ENCODE measurements at places on chromosomes 6 and 20.

- no peak for DNase-seq
Measured at GRCh38 chr20:49615401-49616153, 47.6 kb upstream of the PTGIS start.

DNA sequence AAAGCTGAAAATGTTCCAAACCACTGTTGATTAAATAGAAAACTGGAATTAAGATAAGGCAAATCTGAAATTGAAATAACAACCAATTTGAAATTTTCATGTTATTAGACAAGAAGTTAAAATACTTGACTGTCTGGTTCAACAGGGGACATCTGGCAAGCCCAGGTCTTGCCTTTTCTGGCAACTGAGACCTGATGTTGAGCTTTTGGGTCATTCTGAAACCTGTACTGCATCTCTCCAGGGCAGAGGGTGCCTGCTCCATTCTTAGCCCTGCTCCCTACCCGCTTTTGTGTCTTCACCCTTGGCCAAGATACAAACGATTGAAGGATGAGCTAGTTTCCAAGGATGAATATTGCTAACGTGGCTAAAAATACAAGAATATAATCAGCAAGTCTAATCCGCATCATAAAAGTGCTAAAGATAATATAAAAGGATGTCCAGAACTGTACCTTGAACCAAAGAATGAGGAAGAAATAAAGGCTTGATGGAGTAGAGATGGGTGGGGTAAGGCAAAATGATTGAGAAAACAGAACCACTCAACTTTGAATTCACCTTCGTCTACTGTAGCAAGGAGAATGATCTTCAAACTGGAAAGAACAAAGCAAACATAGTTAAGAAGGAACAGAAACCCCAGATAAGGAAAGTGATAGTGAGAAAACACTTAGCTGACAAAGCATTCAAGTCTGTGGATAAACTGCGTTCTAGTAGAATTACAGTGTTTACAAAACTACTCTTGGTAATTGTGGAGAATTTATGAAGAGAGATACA is 109.8 kb upstream of the MAN1A1 start:
- DNase-seq, result no peak

- no peak for DNase-seq
Measured at GRCh38 chr20:14726591-14726990, 389.2 kb upstream of the FLRT3 start.

DNA sequence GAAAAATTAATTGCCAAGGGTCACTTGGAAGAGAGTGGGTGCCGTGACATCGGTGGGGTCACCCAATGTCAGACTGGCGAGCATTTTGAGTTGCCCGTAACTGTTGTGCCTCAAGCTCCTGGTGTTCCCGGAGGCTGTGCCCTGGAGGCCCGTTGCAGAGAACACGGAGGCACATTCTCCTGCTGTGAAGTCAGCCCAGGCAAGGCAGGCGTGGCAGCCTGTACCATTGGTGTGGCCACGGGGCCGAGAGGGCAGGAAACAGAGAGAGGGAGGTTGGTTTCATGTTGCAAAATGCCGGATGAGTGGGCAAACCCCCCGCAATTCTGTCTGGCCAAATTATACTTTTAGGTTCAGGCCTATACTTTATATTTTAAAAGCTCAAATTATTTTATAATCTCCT is 81.2 kb downstream of the THBS2 start:
- DNase-seq, result no peak

DNA sequence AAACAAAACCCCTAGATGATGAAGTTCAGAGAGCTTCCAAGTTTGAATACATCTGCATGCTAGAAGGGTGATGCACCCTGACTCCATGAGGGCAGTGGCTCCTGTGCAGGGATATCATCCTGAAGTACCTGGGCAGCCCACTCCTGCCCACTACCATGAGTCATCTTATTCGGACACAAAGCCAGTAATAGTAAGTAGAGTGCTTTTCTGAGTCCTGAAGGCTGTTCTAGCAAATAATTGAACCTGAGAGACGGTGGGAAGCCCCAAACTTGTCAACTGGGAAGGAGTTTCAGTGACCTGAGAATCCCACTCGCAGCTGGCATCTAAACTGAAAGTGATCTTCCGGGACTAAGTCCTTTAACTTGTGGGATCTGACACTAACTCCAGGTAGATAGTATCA is 152.9 kb upstream of the COL21A1 start:
- DNase-seq, result no peak

DNA sequence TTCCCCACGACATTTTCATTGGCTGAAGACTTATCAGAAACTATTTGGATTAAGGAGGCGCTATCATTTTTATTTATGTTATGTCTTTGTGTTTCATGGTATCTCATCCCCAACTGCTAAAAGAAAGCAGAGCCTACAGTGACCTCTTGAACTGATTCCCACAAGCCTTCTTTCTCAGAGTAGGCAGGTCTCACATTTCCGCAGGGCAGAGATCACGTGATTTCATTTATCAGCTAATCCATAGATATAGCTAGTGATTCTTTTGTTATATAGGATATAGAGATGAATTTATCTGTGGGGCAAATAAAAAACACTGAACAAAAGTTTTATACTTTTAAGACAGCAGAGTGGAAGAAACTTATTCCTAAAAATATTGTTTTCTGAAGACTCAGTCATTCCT is 25.0 kb upstream of the POPDC3 start:
- no peak for DNase-seq

- no peak for DNase-seq
Measured at GRCh38 chr6:21046276-21046675, 512.0 kb downstream of the CDKAL1 start.

GRCh38 chr6:168071620-168072019 is 7.4 kb downstream of the FRMD1 start:
- no peak for DNase-seq

- DNase-seq, result no peak
Measured at GRCh38 chr6:5120011-5120410, 34.9 kb downstream of the PPP1R3G start.

DNA sequence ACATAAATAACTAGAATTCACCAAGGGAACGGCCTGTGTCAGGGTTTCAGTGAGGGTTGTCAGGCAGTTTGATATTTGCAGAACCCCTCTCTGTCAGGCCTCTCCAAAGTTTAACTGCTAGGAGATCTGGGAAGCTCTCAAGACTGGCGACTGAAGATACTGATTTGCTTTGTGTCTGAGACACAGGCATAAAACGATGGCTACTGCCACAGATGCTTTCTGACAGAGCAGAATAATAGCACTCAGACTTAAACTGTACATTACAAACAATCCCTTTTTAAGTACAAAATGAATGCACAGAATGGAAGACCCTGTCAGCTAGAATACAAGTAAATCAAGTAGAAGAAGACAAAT is 7.2 kb upstream of the ATXN1 start:
- DNase-seq, result no peak

DNA sequence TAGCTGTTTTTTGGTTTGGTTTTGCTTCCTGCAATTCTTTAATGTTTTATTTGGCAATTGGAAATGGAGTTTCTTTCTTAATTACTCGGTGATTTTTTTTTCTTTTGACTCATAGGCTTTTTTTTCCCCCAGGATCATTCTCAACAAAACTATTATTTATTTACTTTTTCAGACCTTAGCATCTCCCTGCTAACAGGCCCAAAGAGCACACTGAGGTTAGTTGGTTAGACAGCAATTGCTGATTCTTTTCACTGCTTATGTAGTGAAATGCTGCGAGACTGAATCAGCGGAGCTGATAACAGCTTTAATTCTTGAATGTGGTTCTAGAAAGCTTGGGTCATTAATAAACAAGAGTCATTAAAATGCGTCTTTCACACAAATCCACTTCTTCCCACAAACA is 79.1 kb upstream of the ZFP64 start:
- no peak for DNase-seq

GRCh38 chr20:62277253-62277652 is 25.5 kb upstream of the ADRM1 start:
- DNase-seq, result no peak

DNA sequence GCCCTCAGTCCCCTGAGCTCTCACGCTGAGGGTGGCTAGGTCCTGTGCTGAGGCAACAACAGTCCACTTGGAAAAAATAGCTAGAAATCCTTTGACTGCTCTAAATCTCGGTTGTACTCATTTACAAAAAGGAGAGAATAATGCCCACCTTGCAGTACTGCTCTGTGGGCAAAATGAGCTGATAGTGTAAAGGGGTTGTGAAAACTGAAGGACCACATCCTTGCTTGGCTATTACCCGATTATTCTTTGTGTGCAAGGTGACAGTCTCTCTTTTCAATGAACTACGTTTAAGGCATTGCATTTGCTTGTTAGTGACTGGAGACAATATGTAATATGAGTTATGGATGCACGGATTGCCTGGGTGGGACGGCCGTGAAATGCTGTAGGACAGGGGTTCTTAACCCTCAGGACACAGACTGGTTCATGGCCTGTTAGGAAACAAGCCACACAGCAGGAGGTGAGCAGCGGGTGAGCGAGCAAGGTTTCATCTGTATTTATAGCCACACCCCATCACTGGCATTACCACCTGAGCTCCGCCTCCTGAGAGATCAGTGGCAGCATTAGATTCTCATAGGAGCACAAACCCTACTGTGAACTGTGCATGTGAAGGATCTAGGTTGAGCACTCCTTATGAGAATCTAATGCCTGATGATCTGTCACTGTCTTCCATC is 14.6 kb downstream of the SAMD3 start:
- no peak for DNase-seq

DNA sequence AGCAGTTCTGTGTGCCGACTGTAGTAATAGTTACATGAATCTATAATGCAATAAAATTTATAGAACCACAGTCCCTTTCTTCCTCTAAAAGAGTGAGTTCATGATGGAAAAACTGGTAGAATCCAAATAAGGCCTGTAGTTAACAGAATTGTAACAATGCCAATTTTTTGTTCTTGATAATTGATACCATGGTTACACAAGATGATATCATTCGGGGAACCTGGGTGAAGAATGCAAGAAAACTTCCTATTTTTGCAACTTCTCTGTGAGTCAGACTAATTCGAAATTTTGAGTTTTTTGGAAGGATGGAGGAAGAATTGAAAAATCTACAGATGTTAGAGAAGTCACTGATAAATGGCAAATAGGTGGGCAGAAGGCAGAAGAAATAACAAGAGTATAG is 381.8 kb downstream of the CDKAL1 start:
- DNase-seq, result no peak
